ENCODE measurements at places on chromosomes 13 and 19. TPM values are rescaled to one million over a fixed set of nuclear protein-coding genes. Genes with fewer than 3 reads are reported as not detected.

LILRB4 gene
- total RNA-seq = 1.4 TPM

DNA sequence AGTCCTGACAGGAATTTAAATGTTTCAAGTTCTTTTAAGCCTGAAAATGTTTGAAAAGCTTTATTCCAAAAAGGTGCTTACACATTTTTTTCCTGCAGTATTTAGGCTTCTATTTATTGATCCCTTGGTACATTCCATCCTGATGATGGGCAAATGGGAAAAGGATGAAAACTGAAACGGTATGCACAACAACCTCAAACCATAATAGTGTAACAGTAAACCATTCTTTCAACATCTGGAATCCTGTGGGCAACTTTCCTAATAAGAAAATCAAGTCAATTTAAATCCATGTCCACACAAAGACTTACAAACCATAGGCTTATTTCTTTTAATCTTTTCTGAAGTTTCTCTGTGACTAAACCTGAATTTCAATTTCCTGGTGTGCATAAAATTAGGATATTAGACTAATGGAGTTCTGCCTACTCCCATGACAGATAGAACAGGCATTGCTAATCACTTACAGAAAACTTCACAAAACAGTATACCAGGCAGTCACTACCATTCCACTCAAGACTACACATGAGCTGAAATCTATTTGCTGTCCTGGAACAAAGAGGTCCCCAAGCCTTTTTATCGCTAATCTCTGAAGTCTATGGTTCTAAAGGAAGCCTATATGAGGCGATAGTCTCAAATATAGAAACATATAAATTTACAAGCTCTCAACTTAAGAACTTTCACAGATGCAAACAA is 103.3 kb downstream of the DLEU7 start:
- DNase-seq = no peak

DNA sequence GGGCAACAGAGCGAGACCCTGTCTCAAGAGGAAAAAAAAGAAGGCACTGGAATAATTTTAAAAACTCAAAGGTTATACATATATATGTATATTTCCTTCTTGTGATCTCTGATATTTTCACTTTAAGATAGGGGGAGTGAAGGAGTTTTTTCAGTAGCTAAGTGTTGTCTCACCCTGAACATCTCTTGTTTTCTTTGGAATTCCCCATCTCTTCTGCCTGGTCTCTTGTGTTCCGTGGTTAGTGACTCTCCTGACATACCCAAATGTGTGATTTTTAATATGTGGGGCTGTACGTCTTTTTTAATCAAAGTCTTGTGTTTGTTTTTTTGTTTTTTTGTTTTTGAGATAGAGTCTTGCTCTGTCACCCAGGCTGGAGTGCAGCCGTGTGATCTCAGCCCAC is 15.3 kb upstream of the KCTD4 start:
- no peak for DNase-seq

GRCh38 chr19:43804432-43804831 is 2.2 kb upstream of the LYPD5 start:
- no peak for DNase-seq

DNA sequence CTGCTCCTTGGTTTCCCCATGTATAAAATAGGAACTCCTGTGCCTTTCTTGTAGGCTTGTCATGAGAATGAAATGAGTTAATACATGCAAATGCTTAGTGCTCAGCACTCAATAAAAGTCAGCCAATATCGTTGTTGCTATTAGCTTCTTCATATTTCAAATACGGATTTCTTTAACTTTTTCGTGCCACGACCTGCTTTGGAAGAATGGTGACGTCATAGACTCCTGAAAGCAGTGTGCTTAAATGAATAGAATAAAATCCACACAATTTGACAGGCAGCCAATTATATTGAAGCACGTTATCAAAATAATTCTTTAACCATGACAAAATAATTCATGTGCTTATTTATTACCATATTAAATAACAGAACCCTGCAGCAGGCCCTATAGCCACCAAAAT is 26.6 kb upstream of the CDC16 start:
- no peak for DNase-seq

GRCh38 chr19:15218501-15218900 is 13.7 kb downstream of the EPHX3 start:
- no peak for DNase-seq

DNA sequence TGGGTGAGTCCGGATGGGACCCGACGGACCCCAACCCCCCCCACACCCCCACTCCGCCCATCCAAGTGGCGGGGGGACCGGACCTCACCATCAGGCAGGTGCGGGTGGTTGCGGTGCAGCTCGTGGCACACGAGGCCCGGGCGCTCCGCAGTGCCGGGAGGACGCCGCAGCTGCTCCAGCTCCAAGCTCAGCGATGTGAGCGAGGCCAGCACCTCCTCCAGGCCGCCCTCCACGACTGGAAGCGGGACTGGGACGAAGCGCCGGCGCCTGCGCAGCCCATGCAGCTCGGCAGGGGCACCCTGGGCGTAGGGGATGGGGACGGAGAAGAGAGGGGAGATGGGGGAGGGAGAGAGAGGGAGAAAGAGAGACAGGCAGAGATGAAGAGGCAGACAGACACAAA is 30.1 kb upstream of the OLFM2 start:
- no peak for DNase-seq

GRCh38 chr19:38333245-38333644 is 2.4 kb upstream of the CATSPERG start:
- no peak for DNase-seq

SLC25A41 gene
- not detected for total RNA-seq

ZNF146 gene
- 45.2 TPM for total RNA-seq

DNA sequence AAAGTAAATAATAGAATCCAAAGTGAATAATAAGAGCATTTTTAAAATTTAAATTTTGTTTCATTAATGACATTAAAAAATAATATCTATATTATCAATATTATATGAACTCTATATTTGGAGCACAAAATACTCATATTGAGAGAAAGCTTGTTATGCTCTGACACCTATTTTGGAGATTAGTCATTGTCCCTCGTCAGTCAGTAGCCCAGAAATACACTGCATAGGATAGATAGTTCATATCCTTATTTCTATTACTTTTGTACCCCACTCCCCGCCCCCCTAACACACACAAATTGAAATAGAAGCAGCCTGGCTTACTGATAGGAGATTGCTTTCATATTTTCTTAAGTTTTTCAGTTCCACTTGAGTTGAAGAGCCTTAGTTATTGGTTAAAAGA is 652.8 kb downstream of the PCDH9 start:
- no peak for DNase-seq

TPTE2 gene
- 0.15 TPM for total RNA-seq

GRCh38 chr13:73061876-73062275 is 3.1 kb downstream of the KLF5 start:
- DNase-seq = peak; percentile 60

DNA sequence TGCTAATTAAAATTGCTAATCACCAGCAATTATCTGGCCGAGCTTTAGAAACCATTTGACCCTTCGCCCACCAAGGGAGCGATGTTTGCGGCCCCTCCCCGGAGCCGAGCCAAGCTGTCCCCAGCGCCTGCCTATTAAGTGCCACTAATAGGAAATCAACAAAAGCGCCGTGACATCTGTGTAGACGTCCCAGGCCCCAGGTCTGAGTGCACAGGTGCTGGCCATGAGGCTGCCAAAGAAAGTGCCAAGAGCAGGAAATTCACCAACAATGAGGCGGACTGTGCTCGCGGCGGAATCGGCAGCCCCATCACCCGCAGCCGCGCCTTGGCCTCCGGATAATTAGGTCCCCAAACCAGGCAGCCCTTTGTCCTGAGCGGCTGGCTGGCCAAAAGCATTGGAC is 44.5 kb upstream of the SPACA7 start:
- no peak for DNase-seq

- DNase-seq = peak; percentile 40
These were observed 270.8 kb downstream of the SPRY2 start for GRCh38 chr13:80070024-80070703.

SPACA4 gene
- total RNA-seq = not detected

MAP4K1 gene
- total RNA-seq = 4.9 TPM

- no peak for DNase-seq
These were observed 1.9 kb upstream of the CACNG8 start for GRCh38 chr19:53960886-53961285.

- no peak for DNase-seq
These were observed 53.3 kb downstream of the CEBPG start for GRCh38 chr19:33426621-33427361.

DNA sequence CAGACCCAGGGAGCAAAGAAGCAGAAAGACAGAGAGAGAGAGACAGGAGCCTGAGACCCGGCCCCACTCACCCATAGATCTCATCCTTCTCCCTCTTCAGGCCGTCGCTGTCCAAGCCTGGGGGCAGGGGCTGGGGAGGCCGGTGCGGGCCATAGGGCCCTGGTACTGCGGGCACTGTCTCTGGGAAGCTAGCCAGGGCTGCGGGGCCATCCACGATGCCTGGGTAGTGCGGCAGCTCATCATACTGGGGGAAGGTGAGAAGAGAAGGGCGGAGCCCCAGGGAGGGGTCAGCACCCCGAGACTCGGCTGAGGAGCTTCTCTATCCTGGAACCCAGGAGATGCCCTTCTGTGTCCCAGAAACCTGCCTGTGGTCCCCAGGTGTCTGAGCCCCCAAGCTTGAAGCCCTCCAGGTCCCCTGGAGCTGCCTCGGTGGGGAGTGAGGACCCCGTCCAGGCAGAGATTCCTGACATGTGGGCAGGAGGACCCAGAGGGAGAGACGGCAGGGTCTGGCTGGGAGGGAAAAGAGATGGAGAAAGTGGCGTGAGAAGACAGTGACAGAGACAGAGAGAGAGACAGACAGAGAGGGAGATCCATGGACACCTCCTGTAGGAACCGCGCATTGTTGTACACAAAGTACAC is 2.1 kb downstream of the MEIS3 start:
- DNase-seq = no peak

- DNase-seq = no peak
These were observed 60.9 kb downstream of the KLF12 start for GRCh38 chr13:74073274-74073673.

DNA sequence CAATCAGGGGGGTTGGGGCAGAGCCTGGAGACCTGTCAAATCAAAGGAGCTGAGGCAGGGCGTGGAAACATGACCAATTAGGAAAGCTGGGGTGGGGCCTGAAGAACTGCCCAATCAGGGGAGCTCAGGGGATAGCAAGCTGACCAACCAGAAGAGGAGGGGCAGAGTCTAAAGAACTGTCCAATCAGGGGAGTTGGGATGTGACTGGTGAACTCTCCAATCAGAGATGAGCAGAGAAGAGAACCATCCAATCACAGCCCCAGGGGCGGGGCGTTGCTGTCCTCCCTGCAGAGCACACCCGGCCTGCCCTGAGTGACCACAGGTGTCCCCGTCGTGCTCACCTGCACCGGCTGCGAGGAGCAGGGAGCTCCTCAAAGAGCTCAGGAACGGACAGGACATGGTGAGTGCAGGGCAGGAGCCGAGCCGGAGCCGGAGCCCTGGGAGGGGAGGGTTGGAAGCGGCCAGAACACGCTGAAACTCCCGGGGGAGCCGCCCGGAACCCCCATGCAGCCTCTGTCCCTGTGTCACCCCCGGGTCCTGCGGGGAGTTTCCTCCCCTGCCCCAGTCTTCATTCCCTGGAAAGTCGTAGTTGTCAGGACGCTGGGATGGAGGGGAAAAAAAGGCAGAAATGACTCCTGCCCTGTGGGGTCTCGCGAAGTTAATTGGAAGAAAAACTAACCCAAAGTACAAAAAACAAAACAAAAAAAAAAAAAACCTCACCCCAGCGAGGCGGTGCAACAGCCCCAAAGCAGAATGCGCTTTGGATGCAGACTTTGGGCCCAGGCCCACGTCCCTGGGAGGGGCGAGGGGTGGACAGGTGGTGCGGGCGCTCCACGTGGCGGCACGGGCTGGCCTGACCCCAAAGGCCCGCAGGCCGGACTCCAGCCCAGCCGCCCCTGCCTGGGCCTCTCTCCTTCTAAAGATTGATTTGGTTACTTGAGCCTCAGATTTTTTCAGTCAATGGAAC is at the start of gene ZNF556:
ZNF556 (plus strand) TSS at position 311 of the 967 bp plus-strand sequence; CDS start at position 398, 87 bp downstream.
- DNase-seq = no peak

- DNase-seq = no peak
These were observed 420.6 kb downstream of the ZNF536 start for GRCh38 chr19:30792561-30793505.

DNA sequence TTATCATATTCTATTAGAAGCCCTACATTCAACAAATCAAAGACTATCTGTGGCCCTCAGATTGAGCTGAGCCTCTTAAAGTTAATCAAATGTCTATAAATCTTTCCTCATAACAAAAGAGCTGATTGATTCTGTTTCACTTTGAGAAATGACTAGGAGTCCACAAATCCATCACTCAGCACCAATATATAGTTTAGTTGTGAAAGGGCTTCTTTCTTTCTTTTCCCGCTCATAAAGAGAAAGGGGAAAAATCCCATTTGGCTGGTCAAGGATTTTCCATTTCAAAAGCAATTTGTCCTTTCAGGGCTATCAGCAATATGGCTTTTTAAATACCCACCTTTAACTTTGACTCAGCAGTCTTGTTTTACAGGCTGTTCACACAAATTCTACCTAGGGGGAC is 408.5 kb upstream of the PCDH20 start:
- DNase-seq = no peak

GRCh38 chr13:105799155-105799554 is 736.3 kb downstream of the EFNB2 start:
- DNase-seq = no peak

- DNase-seq = no peak
These were observed 2134.7 kb downstream of the PCDH9 start for GRCh38 chr13:65095161-65096082.

GRCh38 chr13:44792096-44792495 is 197.2 kb downstream of the NUFIP1 start:
- no peak for DNase-seq

DNA sequence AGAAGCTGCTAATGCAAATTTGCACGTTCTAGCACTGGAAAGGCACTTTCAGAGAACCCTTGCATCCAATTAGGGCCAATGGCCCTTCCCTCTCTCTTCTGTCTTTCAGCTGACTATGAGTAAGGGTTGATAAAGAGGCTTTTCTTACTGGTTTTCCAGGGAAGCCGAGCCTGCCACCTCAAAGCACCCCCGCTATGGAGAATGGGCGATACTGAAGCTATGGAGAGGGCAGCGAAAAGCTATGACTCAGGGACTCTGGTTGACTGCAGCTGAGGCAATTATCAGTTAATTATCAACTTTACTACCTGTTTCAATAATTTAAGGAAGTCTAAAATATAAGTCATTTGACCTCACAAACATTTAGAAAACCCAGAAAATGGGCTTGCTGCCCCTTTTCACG is 115.8 kb downstream of the TRPC4 start:
- DNase-seq = no peak

GRCh38 chr19:2062770-2063169 is 11.7 kb upstream of the MKNK2 start:
- DNase-seq = no peak

GRCh38 chr19:42433503-42434260 is 6.5 kb upstream of the LIPE start:
- peak; percentile 97 for DNase-seq

LAIR1 gene
- total RNA-seq = 9.3 TPM

DNA sequence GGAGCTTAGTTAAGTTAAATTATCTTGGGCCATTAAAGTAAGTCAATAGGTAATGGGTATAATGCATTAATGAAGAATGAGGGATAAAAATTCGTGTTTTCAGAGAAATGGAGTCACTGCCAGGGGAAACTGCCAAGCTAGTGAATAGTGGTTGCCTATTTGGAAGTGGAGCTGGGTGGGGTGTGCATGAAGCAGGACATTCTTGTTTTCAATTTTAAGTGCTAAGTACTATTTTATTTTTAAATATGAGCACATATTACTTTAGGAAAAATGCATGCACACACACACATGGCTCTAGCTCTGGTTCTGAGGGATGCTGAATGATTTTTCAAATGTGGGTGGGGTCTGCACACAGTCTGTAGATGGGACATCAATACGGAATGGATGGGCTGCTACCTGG is 717.7 kb upstream of the SGCG start:
- DNase-seq = no peak

CYP4F8 gene
- total RNA-seq = not detected

RXFP2 gene
- not detected for total RNA-seq

PEAK3 gene
- 0.72 TPM for total RNA-seq

- no peak for DNase-seq
These were observed 4.4 kb upstream of the SIN3B start for GRCh38 chr19:16824658-16825311.

Data from colonic mucosa (tissue), 4 donors.